ENCODE measurements at places on chromosomes 13 and 19.
A peak's percentile ranks its signal among the peaks of the same experiment; 100 is the strongest.

DNA sequence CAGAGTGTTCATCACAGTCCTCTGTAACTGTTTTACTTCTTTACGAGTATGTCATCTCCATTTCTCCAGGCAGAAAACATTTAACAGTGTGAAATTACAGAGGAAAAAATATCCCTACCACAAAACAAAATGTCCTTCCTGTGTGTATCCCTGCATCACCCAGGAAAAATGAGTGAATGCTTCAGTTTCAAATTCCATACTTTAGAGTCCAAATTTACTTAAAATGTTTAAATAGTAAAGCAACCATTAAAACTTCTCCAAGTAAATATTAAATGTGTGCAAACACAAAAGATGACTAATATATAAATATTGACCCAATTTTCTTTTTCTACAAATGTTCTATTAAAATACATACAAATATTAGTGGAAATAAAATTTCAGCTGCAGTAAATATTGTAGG lies 1016.6 kb upstream of the PCDH20 start:
- DNase-seq: no peak

DNA sequence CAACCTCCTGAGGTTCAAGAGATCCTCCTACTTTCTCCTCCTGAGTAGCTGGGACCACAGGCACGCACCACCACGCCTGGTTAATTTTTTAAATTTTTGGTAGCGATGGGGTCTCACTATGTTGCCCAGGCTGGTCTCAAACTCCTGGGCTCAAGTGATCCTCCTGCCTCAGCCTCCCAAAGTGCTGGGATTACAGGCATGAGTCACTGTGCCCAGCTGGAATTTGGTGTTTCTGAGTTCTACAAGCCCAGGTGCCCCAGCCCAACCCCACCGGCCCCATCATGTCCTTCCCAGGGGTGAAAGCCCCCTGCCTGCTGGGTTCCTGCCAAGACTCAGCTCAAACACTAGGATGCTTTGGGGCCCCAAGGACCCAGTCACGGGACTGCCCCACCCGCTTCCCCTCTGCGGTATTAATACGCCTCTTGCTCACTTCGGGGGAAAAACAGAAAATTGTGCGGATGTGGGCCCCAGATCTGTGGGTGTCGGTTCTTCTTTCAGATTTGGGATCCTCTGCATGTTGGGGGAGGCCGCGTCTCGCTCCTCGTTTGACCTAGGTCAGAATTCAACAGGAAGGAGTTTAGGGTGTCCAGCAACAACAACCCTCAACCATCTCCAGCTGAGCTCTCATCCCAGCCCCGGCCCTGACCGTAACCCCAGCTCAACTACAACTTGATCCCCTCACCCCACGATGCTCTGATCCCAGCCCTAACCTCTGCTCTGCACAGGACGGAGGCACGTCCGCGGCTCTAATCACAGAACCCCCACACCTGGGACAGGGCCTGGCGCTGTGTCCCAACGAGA lies 3.7 kb upstream of the FCER2 start:
- DNase-seq: no peak

DNA sequence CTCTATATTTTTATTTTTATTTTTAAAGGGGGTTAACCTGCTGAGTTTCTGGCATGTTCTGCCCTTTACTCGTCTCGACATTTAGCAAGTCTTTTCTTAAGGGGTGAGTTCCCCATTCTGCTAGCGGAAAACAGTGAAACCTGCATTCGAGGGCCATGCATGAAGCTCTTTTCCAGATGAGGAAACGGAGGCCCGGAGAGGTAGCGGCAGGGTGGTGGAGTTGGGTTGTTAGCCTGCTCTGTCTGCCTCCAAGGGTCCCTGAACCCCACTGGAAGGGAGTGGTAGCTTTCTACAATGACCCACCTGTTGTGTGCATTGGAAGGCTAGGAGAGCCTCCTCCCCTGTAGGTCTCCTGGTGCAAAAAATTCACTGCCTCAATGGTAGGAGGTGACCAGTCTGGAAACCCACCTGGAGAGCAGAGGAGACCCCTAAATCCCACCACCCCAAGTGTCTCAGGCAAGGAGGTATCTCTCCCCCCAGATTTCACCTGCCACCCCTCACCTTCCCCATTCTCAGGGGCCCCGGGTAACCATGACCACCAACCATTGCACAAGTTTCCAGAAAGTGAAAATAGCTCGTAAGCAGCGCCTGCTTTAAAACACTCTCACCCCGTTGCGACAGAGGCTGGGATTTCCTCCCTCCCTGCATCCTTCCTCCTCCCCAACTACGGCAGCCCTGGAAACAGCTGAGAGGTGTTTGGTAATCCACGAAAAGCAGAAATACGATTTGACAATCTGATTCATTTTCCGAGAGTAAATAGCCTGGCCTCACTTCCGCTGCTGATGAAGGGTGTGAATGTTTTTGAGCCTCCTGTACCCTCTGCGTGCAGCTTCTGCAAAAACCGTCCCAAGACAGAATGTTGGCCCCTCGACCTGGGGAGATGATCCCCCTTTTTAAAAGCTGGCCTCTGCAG lies 3.5 kb downstream of the KLF2 start:
- DNase-seq: no peak

- DNase-seq: no peak
These were observed 74.7 kb downstream of the ITGBL1 start for GRCh38 chr13:101527130-101527529.

DNA sequence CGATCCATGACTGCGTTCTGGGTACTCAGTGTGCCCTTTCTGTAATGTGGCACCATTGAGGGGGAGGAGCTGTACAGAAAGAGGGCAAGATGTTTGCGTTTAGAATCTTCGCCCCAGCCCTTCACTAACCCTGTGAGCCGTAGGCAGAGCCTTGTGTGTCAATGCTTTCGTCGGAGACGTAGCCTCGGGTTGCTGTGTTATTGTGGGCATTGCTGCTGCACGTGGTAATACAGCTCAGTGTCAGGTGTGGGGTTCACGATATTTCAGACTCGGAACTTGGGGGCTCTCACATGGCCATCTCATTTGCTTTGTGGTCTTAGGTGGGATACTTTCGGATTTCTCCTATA lies 6.1 kb downstream of the RPS9 start:
- DNase-seq: no peak

DNA sequence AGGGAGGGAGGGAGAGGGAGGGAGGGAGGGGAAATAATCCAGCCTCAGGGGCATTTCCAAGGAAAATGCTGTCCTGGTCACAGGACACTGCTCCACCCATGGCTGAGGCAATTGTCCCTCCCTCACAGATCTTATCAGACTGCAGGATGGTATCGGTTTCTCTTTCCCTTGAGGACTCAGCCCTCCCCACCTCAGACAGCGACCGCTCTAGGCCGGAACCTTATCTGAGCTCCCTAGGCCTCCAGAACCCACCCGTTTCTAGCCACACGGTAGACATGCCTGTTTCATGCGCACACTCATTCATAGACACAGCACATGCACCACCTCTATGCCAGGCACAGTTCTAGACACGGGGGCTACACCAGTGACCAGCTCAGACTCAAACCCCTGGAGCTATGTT lies 10.0 kb upstream of the IZUMO2 start:
- no peak for DNase-seq

- no peak for DNase-seq
These were observed 670.2 kb downstream of the DIAPH3 start for GRCh38 chr13:59493436-59493965.

- no peak for DNase-seq
These were observed 78.5 kb upstream of the MCF2L start for GRCh38 chr13:112890316-112891145.

GRCh38 chr13:30585748-30586262 lies 31.9 kb upstream of the USPL1 start:
- DNase-seq: no peak

DNA sequence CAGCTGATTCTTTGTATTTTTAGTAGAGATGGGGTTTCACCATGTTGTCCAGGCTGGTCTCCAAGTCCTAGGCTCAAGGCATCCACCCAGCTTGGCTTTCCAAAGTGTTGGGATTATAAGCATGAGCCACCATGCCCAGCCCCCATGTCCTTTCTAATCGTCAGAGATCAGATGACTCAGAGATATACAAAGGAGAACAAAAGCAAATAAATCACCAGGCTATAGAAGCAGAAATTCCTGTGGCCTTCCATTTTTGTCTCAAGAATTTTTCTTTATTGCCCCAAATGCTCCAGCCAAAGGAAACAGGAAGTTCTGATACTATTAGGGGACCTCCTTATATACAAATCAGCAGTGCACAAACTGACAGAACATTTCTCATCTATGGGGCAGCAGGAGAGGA lies 207.8 kb downstream of the RFC3 start:
- DNase-seq: peak; percentile 15

GRCh38 chr19:39738814-39739213 lies 985 bp upstream of the CLC start:
- no peak for DNase-seq

DNA sequence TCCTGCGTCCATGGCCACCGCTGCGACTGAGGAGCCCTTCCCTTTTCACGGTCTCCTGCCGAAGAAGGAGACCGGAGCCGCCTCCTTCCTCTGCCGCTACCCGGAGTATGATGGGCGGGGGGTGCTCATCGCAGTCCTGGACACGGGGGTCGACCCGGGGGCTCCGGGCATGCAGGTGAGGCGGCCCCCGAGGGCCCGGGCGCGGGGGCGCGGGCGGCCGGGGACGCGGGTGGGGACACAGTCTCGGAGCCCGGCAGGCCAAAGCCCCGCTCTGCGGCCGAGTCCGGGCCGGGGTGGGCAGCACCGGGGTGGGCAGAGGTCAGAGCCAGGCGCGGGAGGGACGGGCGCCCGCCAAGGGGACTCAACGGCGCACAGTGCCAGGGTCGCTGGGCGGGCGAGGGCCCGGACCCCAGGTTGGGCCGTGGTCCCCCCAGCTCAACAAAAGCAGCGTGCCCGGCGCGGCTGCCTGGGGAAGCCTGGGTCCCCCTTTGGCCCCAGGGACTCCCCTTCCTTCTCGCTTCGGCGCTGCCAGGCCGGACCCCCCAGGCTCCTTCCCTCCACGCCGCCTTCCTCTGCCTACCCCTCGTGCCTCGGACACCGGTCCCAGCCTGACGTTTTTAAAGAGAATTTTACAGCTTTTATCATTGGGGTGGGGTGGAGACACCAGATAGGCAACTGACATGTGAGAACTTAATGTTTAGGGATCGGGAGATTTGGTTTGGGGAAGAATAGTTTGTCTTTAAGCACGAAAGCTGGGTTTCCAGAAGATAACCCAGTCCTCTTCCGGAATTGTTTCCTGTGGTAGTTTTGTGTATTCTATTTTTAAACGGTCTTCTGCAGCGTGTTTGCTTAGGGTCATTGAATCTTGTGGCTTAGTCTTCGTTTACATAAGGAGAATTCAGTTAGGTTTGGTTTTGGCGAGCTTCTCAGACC lies 509 bp downstream of the TPP2 start:
- peak; percentile 6 for DNase-seq

DNA sequence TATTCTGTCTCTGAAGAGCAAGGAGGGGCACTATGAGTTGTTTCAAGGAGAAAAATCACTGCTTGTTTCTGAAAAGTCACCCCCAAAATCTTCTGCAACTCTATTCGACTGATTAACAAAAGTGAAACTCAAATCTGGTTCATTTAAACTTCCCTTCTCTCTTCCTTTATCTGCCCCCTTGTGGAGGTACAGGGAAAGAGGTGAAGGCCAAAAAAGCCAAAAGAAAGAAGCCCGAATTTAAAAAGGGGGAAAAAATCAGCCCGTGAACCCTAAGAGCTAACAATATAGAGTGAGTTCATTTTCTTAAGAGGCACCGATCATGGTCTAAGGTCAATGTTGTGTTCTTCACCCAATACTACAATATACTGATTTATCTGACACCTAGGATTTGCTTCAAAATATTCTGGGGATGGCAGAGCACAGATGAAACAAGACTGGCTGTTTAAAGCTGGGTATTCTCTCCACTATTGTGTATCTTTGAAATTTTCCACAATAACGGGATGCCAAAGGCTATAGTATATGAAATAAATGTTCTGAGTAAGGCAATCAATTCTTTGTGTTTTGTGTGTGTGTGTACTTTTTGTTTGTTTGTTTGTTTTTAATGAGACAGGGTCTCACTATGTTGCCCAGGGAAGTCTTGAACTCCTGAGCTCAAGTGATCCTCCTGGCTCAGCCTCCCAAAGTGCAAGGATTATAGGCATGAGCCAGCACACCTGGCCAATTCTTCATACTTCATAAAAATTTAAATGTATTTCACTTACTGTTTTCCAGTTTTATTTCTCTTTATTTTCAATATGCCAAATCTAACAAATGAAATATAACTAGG lies 55.0 kb upstream of the EEF1AKMT1 start:
- peak; percentile 10 for DNase-seq

DNA sequence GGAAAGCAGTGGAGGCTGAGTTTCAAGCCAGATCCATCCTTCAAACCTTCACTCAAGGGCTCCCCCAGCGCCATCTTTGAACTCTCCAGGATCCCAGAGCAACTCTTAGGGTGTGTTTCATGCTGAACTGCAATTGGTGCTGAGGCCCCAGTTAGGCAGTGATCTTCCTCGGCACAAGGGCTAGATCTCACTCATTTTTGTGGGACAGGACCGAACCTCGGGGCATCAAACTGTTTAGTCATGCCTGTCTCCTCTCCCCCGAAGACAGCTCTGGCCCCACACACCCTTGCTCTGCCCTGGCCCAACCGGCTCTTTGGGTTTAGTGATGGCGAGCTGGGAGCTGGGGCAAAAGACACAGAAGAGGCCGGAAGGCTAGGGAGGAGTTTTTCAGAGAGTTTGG lies 115.1 kb downstream of the NUFIP1 start:
- no peak for DNase-seq

DNA sequence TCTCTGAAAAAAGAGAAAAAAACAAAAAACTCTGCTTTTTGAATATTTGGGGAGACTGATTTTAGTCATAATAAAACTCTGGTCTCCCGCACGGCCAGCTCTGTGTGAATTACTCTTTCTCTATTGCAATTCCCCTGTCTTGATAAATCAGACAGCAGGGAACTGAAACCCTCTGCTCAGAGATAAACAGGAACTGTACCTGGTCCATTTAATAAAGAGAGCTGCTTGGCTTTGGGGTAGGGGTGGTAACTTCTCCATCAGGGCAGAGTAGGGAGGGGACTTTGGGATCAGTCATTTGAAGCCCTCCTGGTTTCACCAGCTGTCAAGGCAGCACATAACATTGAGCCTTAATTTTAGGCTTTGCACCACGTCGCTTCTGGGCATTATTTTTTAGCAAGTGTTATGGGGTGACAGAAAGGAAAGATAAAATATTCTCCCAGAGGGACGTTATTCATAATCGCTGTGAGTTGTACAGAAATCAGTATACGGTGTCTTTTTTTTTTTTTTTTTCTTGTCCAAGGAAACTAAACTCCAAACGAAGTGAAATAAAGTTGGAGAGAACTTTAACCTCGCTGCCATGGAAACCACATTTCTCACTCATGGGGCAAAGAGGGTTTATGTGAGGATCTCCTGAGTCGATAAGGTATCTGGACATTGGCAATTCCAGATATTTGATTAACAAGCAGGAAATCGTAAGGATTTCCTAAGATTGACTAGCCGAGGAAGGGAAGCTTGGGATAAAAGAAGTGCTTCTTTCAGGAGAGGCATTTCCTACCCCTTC lies 99.0 kb upstream of the MRI1 start:
- DNase-seq: no peak

DNA sequence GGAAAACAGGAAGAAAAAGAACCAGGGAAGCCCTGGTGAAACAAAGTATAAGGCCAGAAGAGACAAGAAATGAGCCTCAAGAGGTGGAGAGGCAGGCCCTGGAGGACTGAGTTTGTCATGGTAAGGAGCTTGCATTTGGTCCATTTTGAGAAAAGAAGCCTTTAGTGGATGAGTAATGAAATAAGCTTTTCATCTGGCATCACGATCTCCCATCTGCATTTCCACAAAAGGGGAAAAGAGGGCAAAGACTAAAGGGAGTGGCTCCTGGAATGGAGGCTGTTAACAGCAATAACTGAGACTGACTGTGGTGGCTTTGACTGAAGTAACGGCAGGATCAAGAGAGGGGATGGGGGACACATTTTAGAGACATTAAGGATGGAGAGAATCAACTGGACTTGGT lies 148.8 kb upstream of the NBEA start:
- no peak for DNase-seq

- no peak for DNase-seq
These were observed 8.5 kb upstream of the UBE2L5 start for GRCh38 chr13:30413842-30414241.
